ENCODE measurements at places on chromosomes 1 and 21. TPM values are rescaled to one million over a fixed set of nuclear protein-coding genes. Genes with fewer than 3 reads are reported as not detected.

DNA sequence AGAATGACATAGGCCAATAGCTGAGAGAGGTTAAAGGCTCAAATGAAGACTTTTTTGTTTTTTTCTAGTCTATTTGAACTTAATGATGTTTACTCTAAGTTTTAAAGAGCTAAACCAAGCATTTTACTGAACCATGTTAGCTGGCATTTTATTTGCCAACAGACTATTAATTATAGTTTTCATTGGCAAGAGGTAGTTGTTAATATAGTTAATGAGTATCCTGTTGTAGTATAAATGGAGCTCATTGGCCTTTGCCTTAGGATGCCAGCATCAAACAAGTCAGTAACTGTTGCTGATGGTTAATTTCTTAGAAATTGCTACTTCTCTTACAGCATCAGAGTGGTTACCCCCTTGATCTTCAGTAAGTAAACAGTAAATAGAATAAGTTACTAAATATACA lies 339.0 kb upstream of the B3GALT2 start:
- no peak for DNase-seq
- no peak overlapping the region for H3K4me3 ChIP-seq
- H3K27ac ChIP-seq: no peak overlapping the region
- H3K4me1 ChIP-seq: no peaks in the 10 kb centered on the region

Gene CFAP45
- 1.2 TPM for total RNA-seq

- H3K27ac ChIP-seq: no peak overlapping the region
- H3K4me1 ChIP-seq: peaks cover 11% of the 10 kb centered on the region
- no peaks in the 10 kb centered on the region for H3K27me3 ChIP-seq
- no peak overlapping the region for H3K4me3 ChIP-seq
- H3K36me3 ChIP-seq: no peaks in the 10 kb centered on the region
- no peak for DNase-seq
Measured at GRCh38 chr1:25042331-25043227, 112.5 kb upstream of the RUNX3 start.

Gene NAXE
- 75.6 TPM for total RNA-seq

Data from activated B cell treated with CpG ODN at 0.5 μM for 24 hours (primary cell).